Lung microvascular endothelial cell (primary cell): ENCODE measurements at places on chromosomes 2 and 18. TPM values are rescaled to one million over a fixed set of nuclear protein-coding genes. Genes with fewer than 3 reads are reported as not detected.

DNA sequence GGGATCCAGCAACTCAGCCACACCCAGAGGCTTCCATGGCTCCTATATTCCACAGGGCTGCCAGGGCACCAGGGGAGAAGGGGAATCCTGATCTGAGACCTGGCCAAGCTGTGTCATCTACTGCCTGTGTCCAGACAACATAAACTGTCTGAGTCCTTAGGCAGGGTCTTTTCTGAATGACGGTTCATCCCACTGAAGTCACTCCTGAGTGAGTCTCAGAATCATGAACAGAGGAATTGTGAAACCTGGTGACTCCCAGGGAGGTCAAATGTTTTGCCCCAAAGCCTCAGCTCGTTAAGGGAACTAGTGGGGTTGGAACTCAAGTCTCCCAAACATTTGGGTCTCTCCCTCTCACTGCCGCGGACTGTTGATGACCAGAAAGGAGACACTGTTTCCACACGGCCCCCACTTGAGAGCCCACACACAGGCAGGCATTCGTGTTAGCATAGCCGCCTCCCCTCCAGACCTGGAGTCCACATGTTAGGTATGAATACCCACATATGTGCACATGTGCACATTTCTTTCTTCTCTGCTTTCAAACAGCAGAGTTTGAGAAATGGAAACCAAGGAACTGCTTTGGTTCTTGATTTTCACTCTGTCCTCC is 125.0 kb upstream of the MSH6 start:
- DNase-seq: no peak

GRCh38 chr2:106158871-106159270 is 35.2 kb downstream of the UXS1 start:
- no peak for DNase-seq

DNA sequence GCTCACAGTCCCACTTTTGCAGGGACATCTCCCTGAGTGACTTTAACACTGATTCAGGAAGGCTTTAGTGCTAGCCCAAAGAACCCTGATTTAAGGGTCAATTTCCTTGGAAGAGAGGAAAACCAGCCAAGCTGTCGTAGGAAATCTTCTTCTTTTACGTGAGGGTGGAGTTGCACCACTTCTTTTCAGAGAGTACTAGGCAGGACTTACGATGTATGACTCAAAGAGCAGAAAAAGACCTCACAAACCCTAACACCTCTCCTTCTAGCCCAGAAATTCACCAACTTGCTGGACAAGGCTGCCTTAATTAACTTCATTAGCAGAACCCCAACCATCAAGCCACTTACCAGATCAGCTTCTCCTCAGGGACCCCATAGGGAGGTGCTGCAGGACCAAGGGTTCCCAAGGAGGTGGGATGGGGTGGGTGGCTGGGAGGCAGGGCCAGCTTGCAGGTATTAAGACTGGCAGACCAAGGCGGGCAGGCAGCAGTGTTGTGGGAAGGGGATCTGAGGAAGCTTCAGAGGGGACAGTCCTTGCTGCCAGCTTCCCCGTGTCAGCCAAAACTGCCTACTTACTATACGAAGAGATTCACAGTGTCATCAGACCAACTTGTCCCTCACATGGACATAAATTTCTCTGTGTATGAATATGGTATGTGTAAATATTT is 6.7 kb downstream of the SERPINB2 start:
- no peak for DNase-seq

- no peak for DNase-seq
Observed at GRCh38 chr18:58716060-58716756, 44.9 kb downstream of the MALT1 start.

- DNase-seq: peak; percentile 16
Observed at GRCh38 chr18:22872900-22873537, 60.1 kb upstream of the RBBP8 start.

- DNase-seq: no peak
Observed at GRCh38 chr2:84972207-84972783, 1.3 kb downstream of the KCMF1 start.

DNA sequence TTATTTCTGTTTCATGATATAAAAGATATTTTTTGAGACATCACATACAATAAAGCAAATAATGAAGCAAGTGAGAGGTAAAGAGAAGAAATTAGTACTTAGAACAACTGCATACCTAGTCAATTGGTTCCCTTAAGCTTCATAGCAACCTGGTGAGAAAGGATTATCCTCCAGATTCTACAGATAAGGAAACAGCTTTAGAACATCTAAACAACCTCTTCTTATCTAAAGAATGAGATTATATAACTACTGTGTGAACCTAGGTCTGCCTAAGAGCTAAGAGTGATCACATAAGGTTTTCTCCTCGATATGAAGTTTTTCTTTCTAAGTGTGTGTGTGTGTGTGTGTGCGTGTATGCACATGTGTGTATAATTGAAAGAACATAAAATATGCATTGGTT is 265.1 kb downstream of the NOL4 start:
- no peak for DNase-seq

The DNAJC10 gene
- total RNA-seq: 44.2 and 63.3 TPM in 2 replicates

DNA sequence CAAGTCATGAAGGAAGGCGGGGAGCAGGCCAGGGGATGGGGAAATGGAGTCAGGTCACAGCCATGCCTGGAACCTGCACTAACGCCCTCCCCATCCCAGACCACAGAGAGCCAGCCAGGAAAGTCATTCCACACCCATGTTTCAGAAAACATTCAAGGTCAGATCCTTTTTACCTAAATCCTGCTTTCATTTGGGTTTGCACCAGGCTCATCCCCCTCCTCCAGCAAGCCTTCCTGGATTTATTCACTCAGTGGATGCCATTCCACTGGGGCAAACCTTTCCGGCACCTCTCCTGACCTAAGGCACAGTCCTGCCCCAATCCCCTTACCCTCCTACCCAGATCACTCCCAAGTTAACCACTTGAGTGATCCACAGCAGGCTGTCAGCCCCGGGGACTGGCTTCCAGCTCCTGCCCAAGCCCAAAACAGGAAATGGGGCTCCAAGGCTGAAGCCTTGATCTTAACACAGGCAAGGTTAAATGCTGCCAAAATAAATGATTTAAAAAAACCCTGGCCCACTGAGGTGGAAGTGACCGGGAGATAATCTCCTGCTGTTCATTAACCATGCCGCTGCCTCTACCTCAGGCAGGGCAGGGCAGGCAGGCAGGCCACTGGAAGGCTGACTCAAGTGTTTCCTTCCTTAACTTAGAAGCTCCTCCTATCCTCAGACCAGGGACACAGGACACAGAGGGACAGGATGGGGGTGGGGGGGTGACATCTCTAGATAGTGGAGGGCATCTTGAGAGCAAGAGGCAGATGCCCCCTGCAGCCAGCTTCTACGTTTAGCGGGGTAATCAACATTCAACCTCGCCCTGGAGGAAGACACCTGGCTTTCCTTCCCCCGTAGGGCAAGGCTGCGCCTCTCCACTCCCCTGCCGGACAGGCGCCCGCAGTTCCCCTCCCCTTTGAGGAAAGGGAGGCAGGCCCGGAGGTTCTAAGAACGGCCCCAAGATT is 1.4 kb downstream of the RAB11FIP5 start:
- peak; percentile 90 for DNase-seq

DNA sequence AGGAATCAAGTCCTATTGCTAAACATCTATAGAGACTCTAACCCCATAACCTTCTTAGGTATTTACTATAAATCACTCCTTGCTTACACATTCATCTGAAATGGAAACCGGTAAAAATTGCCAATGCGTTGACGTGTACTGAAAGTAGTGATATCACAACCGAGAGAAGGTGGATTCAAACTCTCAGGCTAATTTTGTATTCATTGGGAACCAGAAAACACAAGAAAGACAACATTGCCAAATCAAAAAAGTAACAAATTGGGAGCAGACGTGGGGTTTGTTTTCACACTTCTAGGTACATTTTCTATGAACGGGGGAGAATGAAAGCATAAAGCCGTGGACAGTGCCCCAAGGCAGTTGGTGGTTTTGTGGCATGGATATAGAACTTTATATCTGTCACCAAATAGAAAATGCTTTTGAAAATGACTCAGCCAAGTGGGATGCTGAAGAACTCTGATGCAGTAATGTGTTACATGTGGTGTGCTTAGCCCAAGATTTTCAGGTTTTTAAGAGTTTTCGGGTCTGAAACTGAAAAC is 155.1 kb upstream of the RASGRP3 start:
- DNase-seq: peak; percentile 44

The REG3A gene
- total RNA-seq: not detected in 2 replicates

The LCT gene
- total RNA-seq: not detected in 2 replicates

The HOXD3 gene
- 6.5 and 15.9 TPM in 2 replicates for total RNA-seq

The FAM161A gene
- 0.65 and 0.99 TPM in 2 replicates for total RNA-seq

DNA sequence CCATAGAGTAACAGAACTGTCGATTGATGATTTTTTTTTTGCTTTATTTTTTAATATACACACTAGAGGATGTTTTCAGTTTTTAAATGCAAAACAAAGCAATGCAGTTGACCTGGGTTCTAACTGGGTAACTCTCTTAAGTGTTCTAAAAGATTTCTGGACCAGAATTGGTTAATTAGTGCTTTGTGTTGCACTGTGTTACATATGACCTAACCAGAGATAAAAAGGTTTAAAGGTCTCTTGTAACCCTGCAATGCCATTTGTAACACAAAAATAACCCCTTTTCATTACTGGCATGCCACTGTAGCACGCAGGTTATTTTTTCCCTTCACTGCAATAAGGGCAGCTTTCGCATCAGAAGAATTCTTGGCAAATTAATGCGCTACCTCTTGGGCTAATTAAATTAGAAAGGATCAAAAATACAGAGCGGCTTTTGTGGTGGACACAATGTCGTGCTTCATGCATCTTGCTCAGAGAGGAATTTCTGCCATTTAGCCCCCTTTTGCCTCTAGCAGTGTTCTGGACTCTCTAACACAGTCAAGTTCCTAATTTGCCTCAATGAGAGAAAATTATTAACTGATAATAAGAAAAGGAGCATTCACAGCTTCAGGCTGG is 250.8 kb upstream of the ZEB2 start:
- no peak for DNase-seq

The CCBE1 gene
- total RNA-seq: under 0.01 and 0.22 TPM in 2 replicates

- DNase-seq: no peak
Observed at GRCh38 chr2:105142239-105142638, 99.3 kb upstream of the GPR45 start.

GRCh38 chr2:104118889-104119288 is 735.0 kb upstream of the POU3F3 start:
- DNase-seq: no peak

GRCh38 chr2:55148269-55148668 is 83.8 kb downstream of the CLHC1 start:
- peak; percentile 65 for DNase-seq

- DNase-seq: no peak
Observed at GRCh38 chr2:219777388-219777787, 150.0 kb downstream of the SLC4A3 start.

- no peak for DNase-seq
Observed at GRCh38 chr18:33291539-33291938, 149.0 kb downstream of the CCDC178 start.

The PRKAG3 gene
- total RNA-seq: not detected in 2 replicates

The RNF125 gene
- 1.7 and 2.8 TPM in 2 replicates for total RNA-seq

The DTNA gene
- total RNA-seq: 0.40 and 0.44 TPM in 2 replicates

- no peak for DNase-seq
Observed at GRCh38 chr2:63789338-63790020, 52.2 kb upstream of the UGP2 start.

The C2orf74 gene
- total RNA-seq: 8.1 and 12.3 TPM in 2 replicates

The PSTPIP2 gene
- 0.20 and 1.1 TPM in 2 replicates for total RNA-seq

The POU3F3 gene
- not detected in 2 replicates for total RNA-seq

- no peak for DNase-seq
Observed at GRCh38 chr2:189168856-189169499, 10.6 kb downstream of the COL5A2 start.

DNA sequence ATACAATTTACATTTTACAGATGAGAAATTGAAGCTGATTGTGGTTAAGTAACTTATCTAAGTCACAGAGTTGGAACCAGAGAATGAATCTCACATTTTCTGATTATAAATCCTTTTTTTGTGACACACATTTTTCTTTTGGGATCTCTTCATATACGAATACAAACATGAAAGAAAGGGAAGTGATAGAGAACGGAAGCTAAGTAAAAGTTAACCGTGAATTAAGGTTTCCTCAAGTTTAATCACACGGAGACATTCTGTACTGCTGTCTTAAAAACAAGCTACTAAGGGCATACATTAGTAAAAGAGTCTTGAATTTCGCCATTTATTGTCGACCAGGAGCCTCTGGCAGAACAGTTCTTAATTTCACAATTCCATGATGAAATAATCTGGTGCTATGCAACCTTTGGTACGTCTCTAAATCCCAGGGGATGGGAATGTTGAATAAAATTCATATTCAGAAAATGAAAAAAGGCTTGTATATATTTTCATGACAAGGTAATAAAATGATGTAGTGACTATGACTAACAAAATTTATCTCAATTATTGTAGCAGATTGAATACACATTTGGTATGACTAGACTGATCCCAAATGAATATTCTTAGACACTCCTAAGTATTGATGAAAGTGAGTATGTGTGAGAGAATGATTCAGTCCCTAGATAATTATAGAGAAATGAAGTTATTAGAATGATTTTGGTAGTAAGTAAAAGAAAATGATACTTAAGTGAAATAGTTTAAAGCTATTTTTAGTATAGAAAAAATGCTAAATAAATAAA is 40.3 kb upstream of the ZSWIM2 start:
- DNase-seq: no peak

The IL18RAP gene
- not detected in 2 replicates for total RNA-seq

- no peak for DNase-seq
Observed at GRCh38 chr18:39713961-39714360, 2148.4 kb upstream of the CELF4 start.

DNA sequence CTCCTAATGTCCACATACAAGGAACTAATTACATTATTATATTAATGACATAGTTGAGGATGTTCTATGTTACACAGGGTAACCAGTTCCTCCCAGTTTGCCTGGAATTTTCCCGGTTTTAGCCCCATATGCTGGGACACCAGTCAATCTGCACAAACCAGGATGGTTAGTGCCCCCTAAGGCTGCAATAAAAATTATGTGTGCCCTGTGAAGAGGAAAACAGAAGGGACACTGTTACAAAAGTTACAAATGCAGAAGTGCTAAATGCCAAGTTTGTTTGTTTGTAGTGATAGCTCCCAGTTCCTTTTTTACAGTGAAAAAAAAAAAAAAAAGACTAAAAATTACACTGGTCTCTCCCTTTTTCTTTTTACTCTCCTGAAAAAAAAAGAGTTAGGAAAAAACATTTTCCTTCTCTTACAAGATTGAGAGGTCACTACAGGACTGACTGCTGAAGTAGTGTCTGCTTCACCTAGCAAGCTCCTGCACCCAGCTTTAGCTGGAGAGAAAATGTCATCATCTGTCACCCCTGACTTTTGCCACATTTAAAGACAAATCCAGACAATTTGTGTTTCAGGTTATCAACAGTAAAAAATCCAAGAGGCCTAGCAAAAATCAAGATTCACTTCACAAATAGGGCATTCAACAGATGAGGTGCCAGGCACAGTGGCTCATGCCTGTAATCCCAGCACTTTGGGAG is 3.2 kb downstream of the ANKRD44 start:
- DNase-seq: no peak

The CENPA gene
- total RNA-seq: 2.8 and 7.8 TPM in 2 replicates

The SERPINB3 gene
- not detected in 2 replicates for total RNA-seq

The CD8B gene
- not detected in 2 replicates for total RNA-seq

GRCh38 chr2:46335391-46336282 is 38.4 kb downstream of the EPAS1 start:
- peak; percentile 95 for DNase-seq

The SPC25 gene
- 0.79 and 2.8 TPM in 2 replicates for total RNA-seq

- no peak for DNase-seq
Observed at GRCh38 chr2:193517615-193518014, 1322.9 kb upstream of the TMEFF2 start.

The SLC40A1 gene
- total RNA-seq: 100 and 283 TPM in 2 replicates

GRCh38 chr2:216911886-216912285 is 52.0 kb upstream of the TNP1 start:
- no peak for DNase-seq
